Myometrial cell (primary cell): ENCODE measurements at places on chromosomes 5 and 9. TPM values are rescaled to one million over a fixed set of nuclear protein-coding genes. Genes with fewer than 3 reads are reported as not detected.

Gene BSPRY
- not detected in 2 replicates for total RNA-seq

Gene AGXT2
- not detected in 2 replicates for total RNA-seq

Gene ADGRV1
- total RNA-seq: 0.29 TPM in 1 of 2 replicates, not detected in the other

Gene EDIL3
- total RNA-seq: 6.0 and 6.1 TPM in 2 replicates

Gene KCTD16
- total RNA-seq: under 0.01 and 0.18 TPM in 2 replicates

Gene NTNG2
- total RNA-seq: under 0.01 and 0.58 TPM in 2 replicates

Gene GLRA1
- total RNA-seq: not detected in 2 replicates

Gene GGTA1
- not detected in 2 replicates for total RNA-seq

Gene ARL14EPL
- total RNA-seq: 0.29 TPM in 1 of 2 replicates, not detected in the other

Gene ZBTB43
- total RNA-seq: 3.7 and 3.9 TPM in 2 replicates

Gene ASPN
- 1.4 and 2.1 TPM in 2 replicates for total RNA-seq

Gene GKAP1
- 0.29 and 1.4 TPM in 2 replicates for total RNA-seq

Gene NHP2
- total RNA-seq: 579 and 610 TPM in 2 replicates

Gene FCN1
- total RNA-seq: not detected in 2 replicates
